NCI-H146 (cell line): ENCODE measurements at places on chromosomes 6 and 20.

DNA sequence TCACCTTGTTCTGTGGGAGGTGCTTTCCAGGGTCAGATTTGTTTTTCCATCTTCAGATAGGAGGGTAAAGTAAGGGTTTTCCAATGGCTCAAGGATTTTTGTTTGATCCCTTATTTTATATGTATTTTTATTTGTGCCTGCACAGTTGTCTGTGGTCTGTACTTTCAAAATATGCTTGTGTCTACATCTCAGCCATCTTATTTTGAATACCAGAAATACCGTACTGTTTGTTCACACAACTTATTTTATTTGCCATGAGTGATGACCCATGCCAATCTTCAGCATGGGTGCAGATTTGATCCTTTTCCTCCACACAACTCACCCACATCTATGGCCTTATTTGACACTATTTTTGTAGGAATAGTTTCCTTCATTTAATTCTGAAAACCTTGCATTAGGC is 72.2 kb upstream of the PTCHD4 start:
- no peak for DNase-seq

- no peak for DNase-seq
Observed at GRCh38 chr6:138803861-138804260, 8.0 kb downstream of the ECT2L start.

DNA sequence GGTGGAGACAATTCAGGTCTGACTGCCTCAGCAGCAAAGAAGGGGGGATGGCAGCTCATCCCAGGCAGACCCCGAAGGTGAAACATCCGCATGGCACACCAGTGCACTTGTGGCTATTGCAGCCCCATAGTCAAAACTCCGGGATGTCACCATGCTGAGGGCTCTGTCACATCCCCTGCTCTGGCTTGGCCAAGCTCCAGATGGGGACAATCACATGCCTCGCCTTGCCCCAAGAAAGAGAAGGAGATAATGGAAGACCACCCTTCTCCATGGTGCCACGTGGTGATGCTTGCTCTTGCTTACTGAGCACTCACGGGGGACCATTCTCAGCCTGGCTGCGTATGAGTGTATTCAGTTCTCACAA is 60.2 kb downstream of the RBM38 start:
- no peak for DNase-seq

- DNase-seq: no peak
Observed at GRCh38 chr6:25336996-25337395, 57.8 kb downstream of the CARMIL1 start.

- DNase-seq: no peak
Observed at GRCh38 chr6:91097364-91097763, 510.5 kb upstream of the MAP3K7 start.

GRCh38 chr20:64065974-64066343 is 3.0 kb downstream of the TCEA2 start:
- DNase-seq: no peak

GRCh38 chr6:53134601-53135235 is 13.9 kb downstream of the GCM1 start:
- no peak for DNase-seq

- no peak for DNase-seq
Observed at GRCh38 chr6:139595183-139595582, 220.7 kb upstream of the CITED2 start.

- no peak for DNase-seq
Observed at GRCh38 chr6:133501675-133502270, 260.6 kb downstream of the EYA4 start.

DNA sequence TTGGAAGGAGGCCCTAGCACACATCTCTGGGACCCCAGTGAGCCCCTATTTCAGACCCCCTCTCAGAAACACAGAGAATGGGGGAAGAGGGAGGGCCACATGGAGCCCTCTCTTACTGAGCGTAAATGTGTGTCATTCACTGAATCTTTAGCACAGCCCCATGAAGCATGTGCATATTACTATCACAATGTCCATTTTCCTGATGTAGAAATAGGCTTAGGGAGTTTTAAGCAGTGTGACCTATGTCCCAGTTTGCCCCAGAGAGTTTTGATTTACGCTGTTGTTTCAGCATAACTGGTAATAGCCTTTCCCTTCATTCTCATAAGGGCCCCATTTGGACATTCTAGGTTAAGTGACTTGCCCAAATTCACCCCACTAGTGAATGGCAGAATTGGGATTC is 25.0 kb upstream of the TCP11 start:
- DNase-seq: no peak

DNA sequence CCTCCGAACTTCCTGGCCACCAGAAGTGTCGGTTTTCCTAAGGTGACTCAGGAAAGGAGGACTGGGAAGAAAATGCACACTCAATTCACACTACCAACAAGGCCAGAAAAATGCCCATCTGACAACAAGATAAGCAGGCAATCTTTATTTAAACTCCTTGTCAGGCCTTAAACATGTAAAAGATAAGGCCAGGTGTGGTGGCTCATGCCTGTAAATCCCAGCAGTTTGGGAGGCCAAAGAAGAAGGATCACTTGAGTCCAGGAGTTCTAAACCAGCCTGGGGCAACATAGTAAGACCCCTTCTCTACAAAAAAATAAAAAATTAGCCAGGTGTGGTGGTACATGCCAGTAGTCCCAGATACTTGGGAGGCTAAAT is 7.6 kb upstream of the ID1 start:
- no peak for DNase-seq

- DNase-seq: peak; percentile 63
Observed at GRCh38 chr6:133854364-133855275, 34.3 kb upstream of the TCF21 start.

GRCh38 chr6:99434702-99435530 is 9.8 kb upstream of the PNISR start:
- no peak for DNase-seq

- DNase-seq: peak; percentile 83
Observed at GRCh38 chr20:36861875-36862801, 13.8 kb upstream of the TLDC2 start.

- DNase-seq: peak; percentile 87
Observed at GRCh38 chr6:5680095-5680494, 326.6 kb downstream of the NRN1 start.

GRCh38 chr20:1010659-1011058 is 8.5 kb upstream of the RSPO4 start:
- no peak for DNase-seq

GRCh38 chr6:70507161-70507560 is 59.6 kb upstream of the SDHAF4 start:
- DNase-seq: no peak

DNA sequence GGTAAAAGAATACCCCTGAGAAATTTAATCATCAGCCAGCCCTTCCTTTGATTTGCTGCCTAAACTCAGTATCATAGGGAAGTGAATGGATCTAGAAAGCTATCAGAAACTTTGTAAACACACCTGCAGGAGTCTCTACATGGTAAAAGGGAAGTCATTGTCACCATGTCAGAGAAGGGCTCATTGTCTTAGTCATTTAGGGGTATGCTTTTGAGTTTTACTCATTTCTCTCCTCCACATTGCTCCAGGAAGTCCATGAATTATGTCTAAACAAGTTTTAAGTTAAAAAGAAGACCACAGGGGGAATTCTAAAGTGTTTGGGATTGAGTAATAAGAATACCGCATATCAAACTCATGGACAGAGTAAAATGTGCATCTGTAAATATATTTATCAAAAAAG is 2.5 kb downstream of the SLC17A1 start:
- no peak for DNase-seq

GRCh38 chr6:99589290-99589672 is 17.4 kb upstream of the PRDM13 start:
- peak; percentile 68 for DNase-seq

- peak; percentile 82 for DNase-seq
Observed at GRCh38 chr20:64057628-64058498, 5.1 kb upstream of the TCEA2 start.

DNA sequence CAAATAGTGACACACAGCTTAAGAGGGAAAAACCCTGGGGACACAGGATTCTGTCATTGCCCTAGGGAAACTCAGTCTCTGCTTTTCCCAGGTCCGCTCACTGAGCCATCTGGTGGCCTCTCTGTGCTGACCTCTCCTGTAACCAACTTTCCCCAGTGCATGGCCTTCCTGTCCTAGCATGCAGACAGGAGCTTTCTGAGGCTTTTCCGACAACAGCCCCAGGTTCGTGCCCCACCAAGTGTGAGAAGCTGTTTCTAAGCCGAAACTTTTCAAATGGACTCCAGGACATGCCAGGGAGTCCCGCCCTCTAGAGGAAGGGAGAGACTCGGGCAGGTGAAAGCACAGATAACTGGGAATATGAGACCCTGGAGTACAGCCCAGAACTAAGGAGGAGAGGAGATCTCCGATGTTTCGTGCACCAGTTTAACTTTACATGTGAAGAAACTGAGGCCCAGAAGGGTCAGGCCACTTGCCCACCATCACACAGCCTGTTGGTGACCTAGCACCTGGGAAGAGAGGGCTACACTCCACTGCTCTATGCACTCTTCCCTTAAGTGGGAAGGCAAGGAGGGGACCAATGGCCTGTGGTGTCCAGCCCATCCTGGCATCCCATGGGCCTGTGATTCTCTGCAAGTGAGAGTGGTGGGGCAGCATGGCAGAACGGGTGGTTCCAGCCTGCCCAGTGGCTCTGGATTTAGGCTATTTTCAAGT is 46.2 kb downstream of the RPP40 start:
- DNase-seq: no peak

DNA sequence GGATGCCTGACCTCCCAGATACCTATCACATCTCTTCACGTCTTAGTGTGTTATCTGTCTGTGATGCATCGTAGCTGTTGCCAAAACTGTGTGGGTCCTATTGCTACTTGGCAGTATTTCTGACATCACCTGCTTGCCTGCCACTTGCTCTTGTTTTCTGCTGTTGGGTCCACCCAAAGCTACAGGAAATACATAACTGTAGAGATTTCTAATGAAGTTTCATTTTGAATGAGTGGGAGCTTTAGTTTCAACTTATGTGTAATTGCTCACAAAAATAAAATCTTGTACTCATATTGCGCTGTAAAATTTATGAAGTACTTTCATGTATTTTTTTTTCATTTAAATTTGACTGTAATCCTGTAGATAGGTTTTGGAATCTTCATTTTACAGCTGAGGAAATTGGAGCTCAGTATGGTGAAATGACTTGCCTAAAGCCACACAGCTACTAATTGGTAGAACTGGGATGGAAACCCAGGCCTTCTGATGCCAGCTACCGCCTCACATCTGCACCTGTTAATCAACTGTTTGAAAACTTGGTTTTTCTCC is 113.6 kb upstream of the MAN1A1 start:
- no peak for DNase-seq
